ENCODE measurements at places on chromosomes 7 and 10.

- no peak for DNase-seq
Observed at GRCh38 chr7:7535691-7536090, at the start of gene COL28A1. Gene COL28A1, minus strand, starts transcription at chr7:7535873. Its CDS starts 2,998 bp downstream, at chr7:7532875.

GRCh38 chr10:122557516-122557915, 3.0 kb upstream of the DMBT1 start:
- no peak for DNase-seq

DNA sequence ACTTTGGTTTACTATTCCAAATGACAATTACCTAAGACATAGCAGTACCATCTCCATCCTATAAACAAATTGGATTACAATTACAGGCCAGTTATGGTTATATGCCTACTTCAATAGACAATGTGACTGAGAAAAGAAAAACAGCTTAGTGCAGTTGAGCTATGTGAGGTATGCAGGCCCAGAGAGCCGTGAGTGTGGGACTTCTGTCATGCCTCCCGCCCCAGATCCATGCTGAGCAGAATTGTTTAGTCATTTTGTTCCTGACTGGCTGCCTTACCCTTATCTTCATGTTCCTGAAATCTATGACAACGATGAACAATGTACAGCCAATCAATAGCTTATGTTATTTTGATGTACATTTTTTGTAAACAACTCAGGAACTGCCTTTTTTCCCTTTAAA, 21.7 kb downstream of the LARP4B start:
- DNase-seq, result no peak

DNA sequence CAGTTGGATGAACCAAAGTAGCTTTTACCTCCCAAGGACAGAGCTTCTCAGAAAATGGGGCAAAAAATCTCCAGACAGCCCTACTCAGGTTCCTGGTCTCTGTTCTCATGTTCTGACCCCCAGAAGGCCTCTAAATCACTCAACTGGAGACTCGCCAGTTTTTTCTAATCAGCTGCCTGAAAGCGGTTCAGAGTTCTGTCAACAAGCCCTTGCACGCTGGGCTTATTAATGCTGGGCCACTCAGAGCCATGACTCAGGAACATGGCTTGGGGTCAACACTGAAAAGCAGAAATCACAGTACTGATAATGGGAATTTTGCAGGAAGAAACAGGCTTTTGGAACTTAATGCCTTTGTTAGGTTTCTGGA, 15.3 kb downstream of the ECHDC3 start:
- DNase-seq, result no peak

DNA sequence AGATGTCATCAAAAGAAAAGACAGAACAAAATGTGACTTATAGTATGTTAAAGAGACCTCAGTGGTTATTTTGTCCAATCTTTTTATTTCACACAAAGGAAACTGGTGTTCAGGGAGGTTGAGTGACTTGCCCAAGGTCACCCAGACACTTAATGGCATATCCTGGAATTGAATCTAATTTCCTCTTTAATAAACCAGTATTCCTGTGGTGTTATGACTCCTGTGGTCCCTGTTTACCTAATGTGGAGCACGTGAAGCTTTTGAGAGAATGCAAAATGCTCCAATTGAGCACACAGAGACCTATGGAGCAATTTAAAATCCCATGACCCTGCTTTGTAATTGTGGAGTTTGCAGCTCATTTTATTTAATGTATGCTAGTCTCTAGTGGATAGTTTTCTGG, 251.9 kb downstream of the REEP3 start:
- no peak for DNase-seq

- DNase-seq, result no peak
Observed at GRCh38 chr10:99630991-99631390, 10.8 kb upstream of the SLC25A28 start.
